ENCODE measurements at places on chromosomes 1 and 21. TPM values are rescaled to one million over a fixed set of nuclear protein-coding genes. Genes with fewer than 3 reads are reported as not detected.

The PRKCZ gene
- 2.3 TPM for polyA plus RNA-seq

GRCh38 chr21:28337315-28337714 lies 655.4 kb downstream of the LTN1 start:
- DNase-seq: no peak

GRCh38 chr1:168693197-168693871 lies 35.7 kb downstream of the DPT start:
- DNase-seq: no peak

The SMPDL3B gene
- polyA plus RNA-seq: 0.34 TPM

DNA sequence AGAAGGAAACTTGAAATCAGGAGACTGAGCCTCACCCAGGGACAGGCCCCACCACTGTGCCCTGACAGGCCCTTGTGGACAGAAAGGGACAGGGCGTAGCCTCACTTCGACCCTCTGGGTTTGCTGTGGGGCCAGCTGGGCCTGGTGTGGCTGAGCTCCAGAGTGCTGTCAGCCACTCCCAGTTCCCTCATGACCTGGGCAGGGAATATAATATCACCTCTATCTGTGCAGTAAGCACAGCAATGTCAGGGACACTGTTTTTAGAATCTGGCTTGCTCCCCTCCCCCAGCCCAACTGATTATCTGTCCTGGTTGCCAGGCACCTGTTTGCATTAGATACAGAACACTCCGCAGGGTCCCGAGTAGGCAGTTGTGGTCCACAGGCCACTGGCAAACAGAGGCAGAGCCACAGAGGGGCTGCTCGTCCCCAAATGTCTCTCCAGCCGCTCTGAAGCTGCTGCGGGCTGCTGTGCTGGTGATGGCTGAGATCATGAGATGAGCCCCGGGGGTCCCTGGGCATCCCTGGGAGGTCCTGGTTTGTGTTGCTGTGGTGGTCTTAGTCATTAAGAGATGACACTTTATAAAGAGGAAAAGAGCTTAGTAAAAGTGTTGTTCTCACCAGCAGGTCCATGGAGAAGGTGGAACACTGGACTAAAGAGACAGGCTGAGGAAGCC lies 51.6 kb downstream of the ETS2 start:
- no peak for DNase-seq
